ENCODE measurements at places on chromosomes 5 and 9.

- H3K36me3 ChIP-seq: peaks cover 38% of the 10 kb centered on the region
- DNase-seq: no peak
- H3K4me3 ChIP-seq: no peak overlapping the region
- no peak overlapping the region for H3K27ac ChIP-seq
- H3K4me1 ChIP-seq: peaks cover 35% of the 10 kb centered on the region
Observed at GRCh38 chr5:75466006-75466716, 45.3 kb downstream of the CERT1 start.

DNA sequence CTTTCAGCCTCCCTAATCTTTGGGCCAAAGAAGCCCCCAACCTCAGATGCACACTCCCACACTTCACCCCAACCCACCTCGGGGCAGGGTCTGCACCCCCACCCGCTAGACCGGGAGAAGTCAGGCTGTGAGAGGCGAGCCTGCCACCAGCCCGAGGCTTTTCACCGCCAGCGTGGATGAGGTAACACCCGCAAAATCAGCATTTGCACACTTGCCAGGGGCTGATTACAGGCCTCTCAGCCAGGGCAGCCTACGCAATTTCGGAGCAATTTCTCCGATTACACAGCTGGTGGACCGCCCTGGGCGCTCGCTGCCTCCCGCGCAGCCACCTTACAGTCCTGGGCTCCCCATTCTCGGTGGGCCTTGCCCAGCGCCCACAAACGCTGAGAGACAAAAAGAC lies 68.5 kb downstream of the FOXD1 start:
- peaks cover 88% of the 10 kb centered on the region for H3K27me3 ChIP-seq
- no peak for DNase-seq
- no peak overlapping the region for H3K4me3 ChIP-seq
- no peak overlapping the region for H3K27ac ChIP-seq
- H3K36me3 ChIP-seq: peaks cover 2% of the 10 kb centered on the region

GRCh38 chr9:3867196-3867595 lies 341.4 kb upstream of the RFX3 start:
- H3K36me3 ChIP-seq: peaks cover 5% of the 10 kb centered on the region
- no peak for DNase-seq
- H3K27me3 ChIP-seq: no peaks in the 10 kb centered on the region
- H3K27ac ChIP-seq: no peak overlapping the region
- no peaks in the 10 kb centered on the region for H3K4me1 ChIP-seq
- no peak overlapping the region for H3K4me3 ChIP-seq

- DNase-seq: no peak
- H3K4me3 ChIP-seq: no peak overlapping the region
- no peak overlapping the region for H3K27ac ChIP-seq
- H3K36me3 ChIP-seq: no peaks in the 10 kb centered on the region
- peaks cover 8% of the 10 kb centered on the region for H3K27me3 ChIP-seq
Observed at GRCh38 chr5:91206734-91207133, 176.4 kb downstream of the ARRDC3 start.

GRCh38 chr5:38069360-38069759 lies 189.0 kb upstream of the EGFLAM start:
- H3K27ac ChIP-seq: no peak overlapping the region
- peaks cover 6% of the 10 kb centered on the region for H3K27me3 ChIP-seq

DNA sequence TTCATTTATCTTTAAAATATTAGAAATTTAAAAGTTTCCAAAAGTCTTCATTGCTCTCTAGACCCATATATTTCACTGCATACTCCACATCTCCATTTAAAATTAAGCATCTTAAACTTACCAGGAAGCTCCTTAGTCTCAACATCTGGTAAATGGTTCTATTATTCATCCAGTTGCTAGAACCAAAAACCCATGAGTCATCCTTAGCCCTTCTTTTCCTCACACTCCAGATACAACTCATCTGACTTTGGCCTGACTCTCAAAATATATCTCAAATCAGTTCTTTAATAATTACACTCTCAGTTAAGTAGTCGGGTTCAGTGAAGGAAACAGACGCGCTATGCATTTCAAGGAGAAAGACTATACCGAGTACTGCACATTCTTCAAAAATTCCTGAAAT lies 110.2 kb upstream of the COX7C start:
- no peak overlapping the region for H3K4me3 ChIP-seq
- no peaks in the 10 kb centered on the region for H3K27me3 ChIP-seq
- no peak for DNase-seq
- no peaks in the 10 kb centered on the region for H3K4me1 ChIP-seq
- H3K36me3 ChIP-seq: no peaks in the 10 kb centered on the region
- H3K27ac ChIP-seq: no peak overlapping the region

DNA sequence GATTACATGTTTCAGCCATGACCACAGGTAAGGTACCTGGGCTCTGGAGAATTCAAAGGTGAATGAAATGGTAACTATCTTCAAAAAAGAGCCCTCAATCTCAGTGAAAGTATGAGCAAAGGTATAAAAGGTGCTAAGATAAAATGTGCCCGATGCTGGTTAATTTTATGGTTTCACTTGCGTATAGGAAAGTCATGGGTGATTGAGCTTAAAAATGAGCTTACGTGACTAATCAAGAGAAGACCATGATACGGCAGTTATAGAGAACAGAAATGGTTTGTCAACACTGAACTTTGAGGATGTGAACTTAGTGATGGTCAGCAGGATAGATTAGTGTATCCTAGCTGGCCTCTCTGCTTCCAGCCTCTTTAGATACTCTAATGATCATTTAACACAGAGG lies 320.1 kb downstream of the DEPDC1B start:
- no peaks in the 10 kb centered on the region for H3K36me3 ChIP-seq
- H3K27me3 ChIP-seq: no peaks in the 10 kb centered on the region
- no peak overlapping the region for H3K27ac ChIP-seq
- H3K4me3 ChIP-seq: no peak overlapping the region

DNA sequence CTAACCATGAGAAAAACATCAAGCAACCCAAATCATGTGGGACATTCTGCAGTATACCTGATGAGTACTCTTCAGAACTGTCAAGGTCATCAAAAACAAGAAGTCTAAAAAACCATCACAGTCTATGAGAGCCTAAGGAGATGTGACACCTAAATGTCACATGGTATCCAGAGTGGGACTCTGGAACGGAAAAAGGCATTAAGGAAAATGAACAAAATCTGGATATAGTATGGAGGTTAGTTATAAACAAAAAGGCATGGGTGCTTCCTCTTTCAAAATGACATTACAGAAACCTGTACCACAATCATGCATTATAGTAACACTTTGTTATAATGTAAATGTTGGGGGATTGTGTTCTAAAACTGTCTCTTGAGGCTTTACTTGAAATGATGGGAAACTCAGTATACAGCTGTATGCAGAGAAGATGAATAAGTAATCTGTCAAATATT lies 47.4 kb downstream of the PRKACG start:
- no peak overlapping the region for H3K27ac ChIP-seq
- DNase-seq: no peak
- peaks cover under 1% of the 10 kb centered on the region for H3K36me3 ChIP-seq
- no peak overlapping the region for H3K4me3 ChIP-seq
- H3K27me3 ChIP-seq: peaks cover 12% of the 10 kb centered on the region
- peaks cover 2% of the 10 kb centered on the region for H3K4me1 ChIP-seq

GRCh38 chr5:111535879-111536549 lies 23.7 kb upstream of the STARD4 start:
- H3K36me3 ChIP-seq: no peaks in the 10 kb centered on the region
- H3K27ac ChIP-seq: no peak overlapping the region
- H3K4me3 ChIP-seq: no peak overlapping the region
- peaks cover 4% of the 10 kb centered on the region for H3K4me1 ChIP-seq
- peaks cover 17% of the 10 kb centered on the region for H3K27me3 ChIP-seq
- no peak for DNase-seq

GRCh38 chr5:91281401-91281800 lies 101.7 kb downstream of the ARRDC3 start:
- H3K4me3 ChIP-seq: peak overlapping the region; percentile 71
- peaks cover 30% of the 10 kb centered on the region for H3K4me1 ChIP-seq
- H3K27ac ChIP-seq: peak overlapping the region; percentile 92
- DNase-seq: no peak
- H3K27me3 ChIP-seq: no peaks in the 10 kb centered on the region

DNA sequence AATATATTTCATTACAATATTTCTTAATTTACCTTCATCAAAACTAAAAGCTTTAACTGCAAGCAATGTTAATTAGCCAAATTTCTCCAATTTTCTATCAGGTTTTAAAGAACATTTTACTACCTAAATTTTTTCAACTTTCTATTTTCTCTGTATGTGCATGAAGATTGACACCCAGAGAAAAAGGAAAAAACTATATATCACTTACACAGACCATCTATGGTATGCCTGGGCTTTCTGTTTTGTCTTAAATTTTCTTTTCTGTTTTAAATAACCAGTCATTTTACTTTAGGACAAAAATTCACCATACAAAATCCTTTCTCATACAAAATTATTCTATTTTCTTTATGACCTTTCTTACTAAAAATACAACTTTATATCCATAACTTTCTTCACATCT lies 13.8 kb upstream of the IL7R start:
- no peaks in the 10 kb centered on the region for H3K27me3 ChIP-seq
- DNase-seq: no peak
- peaks cover 72% of the 10 kb centered on the region for H3K36me3 ChIP-seq
- peaks cover 28% of the 10 kb centered on the region for H3K4me1 ChIP-seq

DNA sequence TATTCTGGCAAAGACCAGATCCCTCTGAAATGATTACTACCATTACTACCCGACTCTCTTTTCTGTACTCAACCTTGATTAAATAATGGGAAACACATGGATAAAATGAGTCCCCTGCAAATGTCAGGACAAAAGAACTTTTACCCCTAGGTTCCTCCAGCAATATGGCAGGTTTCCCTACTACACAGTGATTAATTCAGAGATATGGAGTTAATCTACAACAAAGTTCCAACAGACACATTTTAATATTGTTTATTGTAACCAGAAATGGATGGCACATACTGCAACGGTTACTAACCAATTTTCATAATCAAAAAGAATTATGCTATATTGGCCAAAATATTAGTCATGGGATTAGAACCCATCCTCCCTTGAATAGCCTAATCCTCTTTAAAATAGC lies 294.8 kb downstream of the ATPSCKMT start:
- H3K36me3 ChIP-seq: no peaks in the 10 kb centered on the region
- H3K4me1 ChIP-seq: no peaks in the 10 kb centered on the region
- H3K4me3 ChIP-seq: no peak overlapping the region
- no peak overlapping the region for H3K27ac ChIP-seq
- H3K27me3 ChIP-seq: no peaks in the 10 kb centered on the region

GRCh38 chr5:124948062-124948753 lies 201.8 kb upstream of the ZNF608 start:
- DNase-seq: no peak
- no peak overlapping the region for H3K4me3 ChIP-seq
- peak overlapping the region; percentile 46 for H3K27ac ChIP-seq

GRCh38 chr5:35540002-35540401 lies 77.7 kb upstream of the SPEF2 start:
- H3K27ac ChIP-seq: no peak overlapping the region
- peaks cover 8% of the 10 kb centered on the region for H3K27me3 ChIP-seq
- H3K36me3 ChIP-seq: no peaks in the 10 kb centered on the region
- no peak overlapping the region for H3K4me3 ChIP-seq
- no peaks in the 10 kb centered on the region for H3K4me1 ChIP-seq

DNA sequence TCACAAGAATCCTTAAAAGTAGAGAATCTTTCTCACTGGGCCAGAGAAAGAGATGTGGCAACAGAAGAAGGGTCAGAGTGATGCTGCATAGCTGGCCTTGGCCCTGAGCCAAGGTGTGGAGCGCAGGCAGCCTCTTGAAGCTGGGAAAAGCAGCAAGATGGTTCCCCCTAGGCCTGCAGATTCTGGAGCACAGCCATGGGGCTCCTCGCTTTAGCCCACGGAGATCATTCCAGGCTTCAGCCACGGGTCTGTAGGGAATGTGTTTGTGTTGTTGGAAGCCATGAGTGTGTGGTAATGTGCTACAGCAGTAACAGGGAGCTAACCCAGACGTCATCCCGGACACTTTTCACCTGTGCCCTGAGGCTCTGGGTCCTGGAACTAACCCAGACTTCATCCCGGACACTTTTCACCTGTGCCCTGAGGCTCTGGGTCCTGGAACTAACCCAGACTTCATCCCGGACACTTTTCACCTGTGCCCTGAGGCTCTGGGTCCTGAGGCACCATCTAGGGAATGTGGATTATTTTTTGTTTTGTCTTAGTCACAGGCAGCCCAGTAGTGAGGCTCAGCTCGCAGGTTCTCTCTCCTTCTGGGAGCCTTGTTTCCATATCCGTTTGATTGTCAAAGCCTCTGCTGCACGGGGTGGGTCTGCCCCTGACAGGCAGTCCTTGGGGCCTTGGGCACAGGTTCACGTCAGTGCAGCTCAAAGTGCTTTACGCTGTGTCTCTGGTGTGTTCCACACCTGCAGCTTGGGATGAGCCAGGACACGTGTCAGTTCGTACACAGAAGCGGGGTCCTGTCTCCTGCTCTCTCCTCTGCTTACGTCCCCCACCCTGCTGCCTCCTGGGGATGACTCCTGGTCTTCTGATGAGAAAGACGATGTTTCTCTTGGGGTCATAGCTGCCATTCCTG lies 56.3 kb upstream of the EXOC3 start:
- H3K27me3 ChIP-seq: peaks cover 3% of the 10 kb centered on the region
- H3K4me3 ChIP-seq: no peak overlapping the region
- no peak overlapping the region for H3K27ac ChIP-seq
- peaks cover 33% of the 10 kb centered on the region for H3K4me1 ChIP-seq
- H3K36me3 ChIP-seq: peaks cover 79% of the 10 kb centered on the region

GRCh38 chr9:88993871-88994460 lies 2.7 kb downstream of the S1PR3 start:
- H3K4me1 ChIP-seq: peaks cover 18% of the 10 kb centered on the region
- no peak for DNase-seq
- H3K36me3 ChIP-seq: no peaks in the 10 kb centered on the region

GRCh38 chr9:12693141-12693540 lies at the start of gene TYRP1:
Gene TYRP1 (plus strand): TSS chr9:12693385. CDS start chr9:12693997, 612 bp downstream.
- no peak within 1 kb of the TSS for H3K4me3 ChIP-seq
- no peak within 1 kb of the TSS for H3K27ac ChIP-seq
- H3K36me3 ChIP-seq: no peaks in the 10 kb centered on the region

DNA sequence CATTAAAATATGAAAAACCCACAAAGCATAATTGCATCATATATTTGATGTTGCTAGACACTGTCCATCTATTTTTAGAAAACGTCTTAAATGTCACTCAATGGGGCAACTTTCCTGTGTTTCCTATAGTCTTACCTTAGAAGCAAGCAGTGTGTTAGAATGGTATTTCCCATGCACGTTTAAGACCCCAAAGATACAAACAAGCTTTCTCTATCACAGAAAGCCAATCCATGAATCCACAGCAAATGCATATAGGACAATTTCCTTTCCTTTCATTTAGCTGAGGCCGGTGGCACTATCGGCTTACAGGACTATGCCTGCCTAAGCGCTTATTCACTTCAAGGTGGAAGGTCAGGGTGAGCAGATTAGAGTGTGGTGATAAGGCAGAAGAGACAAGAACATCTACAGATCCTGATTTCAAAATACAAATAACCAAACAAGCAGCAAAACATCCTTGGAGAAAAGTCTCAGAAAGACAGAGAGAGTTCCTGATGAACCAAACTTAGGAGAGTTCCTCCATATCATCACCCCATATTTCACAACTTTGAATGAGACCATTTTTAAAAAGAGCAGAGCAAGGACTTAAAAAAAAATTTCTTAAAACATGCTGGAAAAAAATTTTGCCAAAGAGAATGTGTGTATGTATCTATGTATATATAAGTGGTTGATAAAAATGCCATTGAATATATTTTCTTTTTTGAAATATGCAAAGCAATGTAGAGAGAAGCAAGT lies 57.2 kb downstream of the MEF2C start:
- peak overlapping the region; percentile 71 for H3K27ac ChIP-seq
- peaks cover 50% of the 10 kb centered on the region for H3K4me1 ChIP-seq
- H3K4me3 ChIP-seq: peak overlapping the region; percentile 2
- H3K36me3 ChIP-seq: no peaks in the 10 kb centered on the region
- H3K27me3 ChIP-seq: peaks cover 7% of the 10 kb centered on the region

- peaks cover 26% of the 10 kb centered on the region for H3K4me1 ChIP-seq
- no peaks in the 10 kb centered on the region for H3K36me3 ChIP-seq
- peak overlapping the region; percentile 60 for H3K27ac ChIP-seq
- DNase-seq: peak; percentile 50
Observed at GRCh38 chr9:120755810-120756434, 37.3 kb downstream of the FBXW2 start.
